GOT3 (cell line): ENCODE measurements at places on chromosomes 4 and X.

- DNase-seq, result no peak
Observed at GRCh38 chrX:57595381-57595811, 3.6 kb downstream of the ZXDB start.

DNA sequence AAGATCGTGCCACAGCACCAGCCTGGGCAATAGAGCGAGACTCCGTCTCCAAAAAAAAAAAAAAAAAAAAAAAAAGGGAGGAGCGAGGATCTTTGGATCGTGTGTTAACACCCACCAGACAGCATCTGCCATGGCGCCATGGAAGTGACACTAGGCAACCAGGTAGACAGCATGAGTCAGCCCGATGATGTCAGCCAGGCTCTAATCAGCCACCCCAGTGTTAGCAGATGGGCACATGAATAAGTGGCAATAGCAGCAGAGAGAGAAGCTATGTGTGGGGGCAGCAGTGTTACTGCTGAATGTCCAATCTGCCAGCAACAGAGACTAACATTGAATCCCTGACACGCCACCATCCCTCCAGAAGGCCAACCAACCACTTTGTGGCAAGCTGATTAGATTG, 6.6 kb downstream of the SYN1 start:
- DNase-seq, result no peak

- no peak for DNase-seq
Observed at GRCh38 chr4:187178587-187178986, 454.9 kb upstream of the FAT1 start.

GRCh38 chr4:148540622-148541326, 98.6 kb upstream of the NR3C2 start:
- DNase-seq, result no peak

DNA sequence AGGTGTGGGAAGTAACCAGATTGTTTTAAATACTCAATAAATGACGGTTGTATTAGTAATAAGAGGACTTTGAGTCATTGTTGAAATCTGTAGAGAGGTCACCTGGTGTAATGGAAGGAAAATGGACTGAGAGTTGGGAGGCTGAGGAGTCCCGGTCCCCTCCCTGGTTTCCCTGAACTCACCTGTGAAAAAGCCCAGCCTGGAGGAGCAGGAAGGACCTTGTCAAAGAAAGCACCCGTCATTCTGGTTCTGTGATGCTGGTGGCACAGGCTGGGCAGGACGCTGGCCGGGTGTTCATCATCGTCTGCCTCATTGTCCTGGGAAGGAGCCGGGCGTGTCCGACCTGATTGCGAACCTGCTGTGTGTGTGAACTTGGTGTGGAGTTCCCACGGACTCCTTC, 70.8 kb downstream of the SORCS2 start:
- DNase-seq, result no peak

GRCh38 chr4:156505341-156505955, 466.2 kb downstream of the PDGFC start:
- no peak for DNase-seq
